Hematopoietic multipotent progenitor cell treated with erythropoietin and hydrocortisone succinate and interleukin-3 and kit ligand, for 6 days (in vitro differentiated cells): ENCODE measurements at places on chromosomes 16 and 17.

DNA sequence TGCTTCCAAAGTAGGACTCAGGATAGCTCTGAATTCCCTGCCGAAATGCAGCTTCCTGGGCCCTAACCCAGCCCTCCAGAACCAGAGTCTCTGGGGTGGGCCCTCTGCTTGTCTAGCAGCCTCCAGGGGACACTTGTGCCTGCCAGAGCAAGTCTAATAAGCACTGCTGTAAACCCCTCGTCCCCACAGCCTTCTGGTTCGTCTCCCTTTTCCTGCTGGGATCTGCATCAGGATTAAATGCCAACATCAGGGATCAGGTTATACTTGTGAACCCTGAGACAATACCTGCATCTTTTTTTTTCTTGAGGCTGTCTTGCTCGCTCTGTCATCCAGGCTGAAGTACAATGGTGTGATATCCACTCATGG lies 282.0 kb downstream of the SEC14L1 start:
- no peak for DNase-seq

DNA sequence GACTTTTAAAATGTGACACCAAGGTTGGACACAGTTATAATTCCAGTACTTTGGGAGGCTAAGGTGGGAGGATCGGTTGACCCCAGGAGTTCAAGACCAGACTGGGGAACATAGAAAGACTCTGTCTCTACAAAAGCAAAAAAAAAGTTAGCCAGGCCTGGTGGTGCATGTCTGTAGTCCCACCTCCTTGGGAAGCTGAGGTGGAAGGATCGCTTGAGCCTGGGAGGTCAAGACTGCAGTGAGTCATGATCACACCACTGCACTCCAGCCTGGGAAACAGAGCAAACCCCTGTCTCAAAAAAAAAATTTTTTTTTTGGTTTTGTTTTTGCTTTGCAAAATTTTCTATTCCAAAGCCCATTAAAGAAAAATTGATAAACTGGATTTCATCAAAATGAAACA lies 281.4 kb downstream of the BCAS3 start:
- no peak for DNase-seq

DNA sequence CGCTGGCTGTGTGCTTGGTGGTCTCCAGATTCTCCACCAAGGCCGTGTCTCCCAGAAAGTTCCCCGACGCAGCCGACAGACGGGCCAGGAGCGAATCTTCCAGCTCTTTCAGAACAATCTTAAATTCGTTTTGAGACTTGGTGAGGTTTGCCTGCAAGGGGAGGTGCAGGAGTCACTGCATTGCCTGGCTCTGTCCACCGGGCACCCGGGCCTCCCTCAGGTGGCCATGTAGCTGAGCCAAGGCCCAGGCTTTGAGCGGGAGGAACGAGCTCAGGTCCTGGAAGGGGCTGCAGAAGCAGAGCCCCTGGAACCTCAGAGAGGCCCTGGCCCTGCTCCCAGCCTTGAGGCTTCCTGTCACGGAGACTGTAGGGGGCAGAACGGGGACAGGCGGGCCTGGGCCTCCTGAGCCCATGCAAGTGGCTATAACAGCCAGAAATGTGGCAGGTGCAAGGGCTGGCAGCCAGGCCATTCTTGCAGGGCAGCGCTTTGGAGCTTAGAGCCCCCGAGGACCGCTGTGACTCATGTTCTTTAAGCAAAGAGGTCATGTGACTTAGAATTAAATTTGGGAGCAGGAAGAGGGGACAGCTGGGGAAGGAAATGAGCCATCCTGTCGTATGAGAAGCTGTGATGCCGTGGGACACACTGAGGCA lies 72.4 kb downstream of the PGS1 start:
- no peak for DNase-seq

- DNase-seq, result no peak
Observed at GRCh38 chr17:55124730-55125360, 139.9 kb upstream of the HLF start.

DNA sequence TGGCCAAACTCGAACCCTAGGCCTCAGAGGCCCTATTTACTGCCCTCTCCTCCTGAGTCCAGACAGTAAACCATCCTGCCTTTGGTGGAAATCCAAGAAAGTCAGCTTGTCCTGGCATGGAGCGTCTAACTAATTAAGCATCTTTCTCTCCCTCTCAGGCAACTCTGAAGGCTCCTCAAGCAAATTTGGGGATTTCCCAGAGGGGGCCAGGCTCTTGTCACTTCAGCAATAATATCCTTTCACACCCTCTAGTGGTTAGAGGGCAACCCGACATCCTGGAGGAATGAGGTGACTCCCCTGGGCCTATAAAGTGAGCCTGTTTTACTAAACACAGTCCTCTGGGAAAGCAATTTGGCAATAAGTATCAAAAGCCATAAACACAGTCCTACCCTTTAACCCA lies 60.4 kb downstream of the NOG start:
- DNase-seq, result peak; percentile 58

DNA sequence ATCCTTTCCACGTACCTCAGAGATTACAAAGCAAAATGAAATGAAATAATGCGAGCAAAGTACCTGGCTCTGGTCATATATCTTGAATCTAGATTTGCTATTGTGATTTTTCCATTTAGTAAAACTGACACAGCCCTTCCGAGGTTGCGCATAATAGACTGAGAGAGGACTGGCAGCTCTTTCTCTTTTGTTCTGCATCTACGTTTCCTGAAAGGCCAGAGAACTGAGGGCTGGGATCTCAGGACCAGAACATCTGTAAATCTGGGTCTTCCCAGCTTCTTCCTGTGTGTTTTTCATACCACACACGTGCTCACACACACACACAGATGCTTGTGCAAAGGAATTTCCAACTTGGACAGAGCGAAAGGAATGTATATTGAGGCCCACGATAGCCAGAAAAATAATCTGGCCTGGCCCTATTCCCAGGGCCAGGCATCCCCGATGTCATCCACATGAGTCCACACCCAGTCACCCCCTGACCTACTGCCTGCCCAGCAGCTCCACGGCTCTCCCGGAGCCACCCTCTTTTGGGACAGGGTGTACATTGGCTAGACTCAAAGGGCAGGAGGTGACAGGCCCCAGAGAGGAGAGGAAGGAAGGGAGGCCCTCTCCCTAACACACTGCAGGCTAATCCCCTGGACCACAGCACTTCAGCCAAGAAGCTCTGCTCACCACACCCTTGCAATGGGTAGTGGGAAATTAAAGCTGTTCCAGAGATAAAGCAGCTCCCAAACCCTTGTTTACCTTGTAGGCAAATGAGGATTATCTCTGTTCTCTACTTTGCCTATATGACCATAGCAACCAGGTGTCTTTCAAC lies 41.8 kb downstream of the NOL11 start:
- peak; percentile 41 for DNase-seq

GRCh38 chr16:3164121-3164991 lies 23.6 kb upstream of the OR1F1 start:
- no peak for DNase-seq

DNA sequence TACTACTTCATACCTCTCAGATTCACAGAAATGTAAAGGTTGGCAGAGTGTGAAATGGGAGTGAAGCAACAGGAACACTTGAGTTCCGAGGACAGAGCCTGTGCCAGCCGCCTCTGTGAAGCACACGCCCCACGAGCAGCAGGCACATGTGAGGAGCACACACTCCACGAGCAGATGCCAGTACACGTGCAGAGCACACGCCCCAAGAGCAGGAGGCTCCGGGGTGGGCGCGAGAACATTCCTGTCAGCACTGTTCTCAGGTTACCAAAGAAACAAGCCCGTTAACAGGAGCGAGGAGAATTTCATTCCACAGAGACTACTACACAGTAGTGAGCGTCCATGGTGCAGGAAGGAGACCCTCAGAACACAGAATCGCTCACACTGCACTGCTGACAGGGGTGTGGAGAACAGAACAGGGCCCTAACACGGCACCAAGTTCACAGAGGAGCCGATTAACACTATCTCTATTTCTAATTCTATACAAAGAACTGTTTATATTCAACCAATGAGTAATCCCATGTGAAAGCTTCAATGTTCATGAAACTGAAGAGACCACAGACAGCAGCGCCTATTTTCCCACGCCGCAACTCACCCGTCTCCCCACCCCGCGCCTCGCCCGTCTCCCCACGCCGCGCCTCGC lies 40.1 kb downstream of the KLHDC4 start:
- DNase-seq, result no peak

DNA sequence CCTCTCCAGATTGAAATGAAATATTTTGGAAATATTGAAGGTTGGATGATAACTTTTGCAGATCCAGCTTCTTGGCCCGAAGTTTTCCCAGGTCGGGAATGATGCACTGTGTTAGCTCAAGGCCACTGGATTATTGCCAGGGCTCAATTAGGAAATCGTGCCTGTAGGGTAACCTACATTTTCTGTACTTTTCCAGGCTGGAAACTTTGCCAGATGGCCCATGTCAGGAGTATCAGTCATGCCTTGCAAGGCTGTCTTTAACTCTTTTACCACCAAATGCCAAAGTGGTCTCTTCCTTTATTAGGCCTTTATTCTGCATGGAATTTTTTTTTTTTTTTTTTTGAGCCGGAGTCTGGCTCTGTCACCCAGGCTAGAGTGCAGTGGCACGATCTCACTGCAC lies 8.9 kb upstream of the SEC14L1 start:
- no peak for DNase-seq

GRCh38 chr16:24497440-24497839 lies 41.9 kb upstream of the RBBP6 start:
- no peak for DNase-seq

DNA sequence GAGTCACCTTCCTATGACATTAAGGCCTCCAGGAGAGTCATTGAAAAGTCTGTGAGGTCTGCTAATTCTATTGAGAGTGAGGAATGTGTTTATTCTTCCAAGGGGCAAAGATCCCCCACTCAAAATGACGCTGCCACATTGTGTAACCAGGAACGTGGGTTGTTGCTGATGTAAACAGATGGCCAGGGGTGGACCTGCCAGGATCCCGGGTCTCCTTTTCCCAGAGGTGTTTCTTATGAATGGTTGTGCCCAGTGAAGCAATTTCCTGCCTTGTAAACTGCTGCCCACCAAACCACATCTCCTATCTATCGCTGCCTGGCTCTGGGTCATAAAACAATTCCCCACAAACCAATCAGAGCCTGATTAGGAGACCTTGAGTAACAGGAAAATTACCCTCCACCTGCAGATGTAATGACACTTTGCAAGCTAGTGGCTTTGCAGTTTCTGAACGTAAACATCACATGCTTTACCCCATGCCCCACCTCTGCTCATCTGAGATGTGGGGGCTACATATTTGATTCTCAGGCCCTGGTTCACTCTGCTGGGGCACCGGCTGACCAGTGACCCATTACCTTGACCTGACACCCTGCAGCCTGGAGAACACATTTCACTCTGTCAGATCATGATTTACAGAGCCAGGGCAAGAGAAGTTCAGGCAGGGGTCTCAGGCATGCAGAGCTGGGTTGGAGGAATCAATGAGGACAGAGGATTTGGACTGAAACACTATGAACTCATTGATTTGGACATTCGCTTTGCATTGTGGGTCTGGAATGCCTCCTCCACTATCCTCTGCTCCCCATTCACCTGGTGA lies 33.1 kb upstream of the DDX52 start:
- DNase-seq, result peak; percentile 57

GRCh38 chr17:81481073-81481799 lies 31.4 kb downstream of the ACTG1 start:
- peak; percentile 74 for DNase-seq

DNA sequence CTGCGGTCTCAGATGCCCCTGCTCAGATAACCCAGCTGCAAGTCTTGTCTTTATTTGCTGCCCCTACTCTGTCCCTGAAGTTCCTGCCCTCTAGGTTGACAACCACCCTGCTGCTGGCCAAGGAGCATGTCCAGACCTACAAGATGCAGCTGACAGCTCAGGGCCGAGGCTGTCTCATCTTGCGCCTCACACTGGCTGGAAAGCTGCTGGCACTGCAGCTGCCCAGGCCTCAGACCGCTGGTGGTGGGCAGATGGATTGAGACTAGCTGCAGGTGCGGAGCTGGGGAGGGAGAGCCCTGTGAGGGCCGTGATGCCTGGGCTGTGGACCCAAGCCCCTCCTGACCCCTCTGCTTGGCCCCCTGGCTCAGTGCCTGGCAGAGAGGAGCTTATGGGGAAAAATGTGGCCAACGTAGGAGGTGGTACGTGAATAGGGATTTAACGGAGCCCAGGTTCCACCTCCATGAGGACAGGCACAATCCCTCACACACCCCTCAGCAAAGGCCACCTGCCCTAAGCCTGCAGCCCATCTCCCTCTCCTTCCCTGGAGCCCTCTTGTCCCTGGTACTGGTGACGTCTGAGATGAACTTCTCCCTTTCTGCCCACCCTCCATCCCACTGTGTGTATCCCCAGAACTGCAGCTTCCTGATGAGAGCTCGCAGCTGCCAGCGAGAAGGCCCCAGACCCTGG lies 8.3 kb upstream of the GALK1 start:
- no peak for DNase-seq

- no peak for DNase-seq
Observed at GRCh38 chr17:54372069-54372749, 528.4 kb upstream of the TOM1L1 start.

GRCh38 chr17:79212149-79213087 lies 137.8 kb downstream of the ENGASE start:
- no peak for DNase-seq

DNA sequence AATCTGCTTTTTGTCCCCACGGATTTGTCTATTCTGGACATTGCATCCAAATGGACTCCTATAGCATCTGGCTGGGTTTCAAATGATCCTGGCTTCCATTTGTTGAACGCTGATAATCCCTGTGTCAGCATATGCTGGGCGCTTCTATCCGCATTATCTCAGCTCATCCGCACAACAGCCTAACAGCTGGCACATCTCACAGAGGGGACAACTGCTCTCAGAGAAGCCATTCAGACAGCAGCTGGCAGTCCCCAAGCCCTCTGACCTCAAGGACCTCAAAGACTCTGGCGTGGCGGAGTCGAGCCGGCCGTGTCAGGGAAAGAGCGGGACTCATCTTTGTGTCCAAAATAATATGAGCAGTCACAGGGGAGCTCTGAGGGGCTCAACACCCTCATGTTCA lies 82.3 kb downstream of the NT5M start:
- no peak for DNase-seq

DNA sequence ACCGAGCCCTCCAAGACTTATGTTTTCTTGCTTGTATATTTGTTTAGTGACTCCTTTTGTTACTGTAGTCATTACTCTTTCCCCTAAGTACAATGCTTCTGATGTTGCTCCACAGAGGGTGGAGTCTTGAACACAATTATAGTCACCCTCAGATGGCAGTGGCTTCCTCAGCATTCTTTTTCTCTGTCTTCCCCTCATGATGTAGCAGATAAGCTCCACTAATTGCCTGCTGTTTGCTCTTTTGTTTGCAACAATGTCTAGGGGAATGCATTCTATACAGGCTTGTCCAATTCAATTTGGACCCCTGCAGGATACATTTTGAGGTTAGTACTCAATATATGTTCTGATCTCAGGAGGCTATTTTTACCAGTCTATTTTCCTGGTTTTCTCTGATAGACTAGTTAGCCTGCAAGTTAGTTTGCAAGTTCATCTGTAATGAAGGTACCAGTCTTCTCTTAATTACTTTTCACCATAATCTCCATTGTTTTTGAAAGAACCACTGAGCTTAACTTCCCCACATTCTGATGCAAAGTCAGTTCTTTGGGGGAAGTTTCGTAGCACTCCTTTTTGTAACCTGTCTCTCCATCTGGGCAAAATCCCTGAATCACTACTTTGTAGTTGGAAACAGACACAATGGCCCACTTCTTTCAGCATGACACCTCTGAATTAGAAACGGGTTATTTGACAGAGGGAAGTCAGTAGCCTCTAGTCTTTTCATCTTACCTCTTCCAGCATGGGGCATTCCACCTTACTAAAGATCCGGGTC lies 1509.2 kb downstream of the CDH11 start:
- DNase-seq, result no peak
